ENCODE measurements at places on chromosomes 2 and 18. TPM values are rescaled to one million over a fixed set of nuclear protein-coding genes. Genes with fewer than 3 reads are reported as not detected.

THSD7B gene
- total RNA-seq: 0.04 TPM

RGPD6 gene
- 25.4 TPM for total RNA-seq

DNAH7 gene
- total RNA-seq: 0.05 TPM

TSPYL6 gene
- total RNA-seq: not detected

NLRC4 gene
- not detected for total RNA-seq

DNAJC5G gene
- total RNA-seq: 0.77 TPM

CCDC195 gene
- total RNA-seq: not detected

CD207 gene
- total RNA-seq: not detected

GRCh38 chr18:49754866-49755265 lies 58.5 kb downstream of the ACAA2 start:
- no peak overlapping the region for H3K4me3 ChIP-seq
- H3K27me3 ChIP-seq: peaks cover 9% of the 10 kb centered on the region
- no peak overlapping the region for H3K27ac ChIP-seq

DNA sequence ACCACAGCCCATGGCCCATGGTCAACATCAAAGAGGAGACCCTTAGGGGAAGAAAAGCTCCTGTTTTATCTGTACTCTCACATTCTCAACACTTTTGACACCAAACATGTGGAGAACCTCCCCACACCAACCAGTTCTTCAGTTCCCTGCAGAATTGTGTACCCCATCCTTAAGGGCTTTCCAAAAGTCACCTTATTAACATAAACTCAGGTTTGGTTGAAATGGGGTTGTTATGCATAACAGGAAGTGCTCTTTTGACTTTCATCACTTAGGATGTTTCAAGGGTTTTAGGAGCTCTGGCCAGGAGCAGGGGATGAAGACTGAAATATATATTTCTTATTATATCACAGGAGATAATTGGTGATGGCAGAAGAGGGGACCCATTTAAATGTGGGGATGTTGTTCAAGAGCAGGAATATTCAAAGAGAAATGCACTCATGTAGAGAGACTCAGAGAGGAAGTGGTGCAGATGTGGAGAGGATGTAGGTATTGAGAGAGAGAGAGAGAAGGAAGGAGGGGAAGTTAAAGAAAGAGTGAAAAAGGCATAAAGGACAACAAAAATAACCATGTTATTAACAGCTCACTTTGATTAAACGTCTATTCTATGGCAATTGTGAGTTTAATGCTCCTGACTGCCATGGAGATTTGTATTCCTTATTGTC lies 35.2 kb downstream of the SP140L start:
- H3K4me1 ChIP-seq: no peaks in the 10 kb centered on the region
- H3K27me3 ChIP-seq: no peaks in the 10 kb centered on the region
- DNase-seq: no peak
- no peak overlapping the region for H3K27ac ChIP-seq

- no peaks in the 10 kb centered on the region for H3K27me3 ChIP-seq
- DNase-seq: no peak
- no peak overlapping the region for H3K4me3 ChIP-seq
- no peaks in the 10 kb centered on the region for H3K36me3 ChIP-seq
Measured at GRCh38 chr2:144323946-144324345, 196.0 kb downstream of the ZEB2 start.

GRCh38 chr2:217632043-217632442 lies 370.8 kb downstream of the TNS1 start:
- no peak for DNase-seq
- no peak overlapping the region for H3K4me3 ChIP-seq
- no peaks in the 10 kb centered on the region for H3K27me3 ChIP-seq
- no peaks in the 10 kb centered on the region for H3K4me1 ChIP-seq

- peaks cover 21% of the 10 kb centered on the region for H3K27me3 ChIP-seq
- no peak overlapping the region for H3K4me3 ChIP-seq
- H3K36me3 ChIP-seq: no peaks in the 10 kb centered on the region
- DNase-seq: no peak
- H3K27ac ChIP-seq: no peak overlapping the region
Measured at GRCh38 chr18:24586662-24587360, 126.4 kb downstream of the HRH4 start.

DNA sequence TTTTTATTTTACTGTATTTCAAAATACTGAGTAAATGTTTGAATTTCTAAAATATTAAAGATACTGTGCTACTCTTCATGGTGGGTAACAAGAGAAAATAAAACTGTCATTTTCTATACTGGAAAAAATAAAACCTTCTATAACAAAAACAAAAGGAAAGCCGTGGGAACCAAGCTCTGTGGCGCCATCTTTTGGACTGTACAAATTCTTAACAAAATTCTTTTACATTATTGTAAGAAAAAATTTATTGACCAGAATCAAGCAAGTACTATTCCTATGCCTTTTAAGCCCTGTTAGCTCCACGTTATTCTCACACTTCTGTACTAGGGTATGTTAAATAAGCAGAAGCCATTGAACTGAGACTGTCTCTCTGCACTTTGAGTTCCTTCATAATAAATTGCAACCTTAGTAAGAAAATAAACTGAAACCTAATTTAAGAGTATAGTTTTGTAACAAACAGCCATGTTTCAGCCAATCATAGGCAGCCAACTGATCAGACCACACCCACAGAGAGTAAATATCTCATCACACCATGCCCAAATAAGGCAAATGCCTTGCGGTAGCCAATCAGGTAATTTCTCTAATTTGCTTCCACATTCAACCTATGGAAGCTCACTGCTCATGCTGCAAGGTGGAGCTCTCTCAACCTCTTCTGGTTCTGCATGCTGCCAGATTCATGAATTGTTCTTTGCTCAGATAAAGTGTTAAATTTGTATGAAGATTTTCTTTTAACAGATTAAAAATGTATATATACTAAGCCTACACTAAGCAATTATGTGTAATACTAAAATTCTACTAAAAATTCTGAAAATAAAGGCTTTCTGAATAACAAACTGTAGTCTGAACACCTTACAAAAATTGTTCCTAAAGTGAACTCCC lies 42.2 kb downstream of the HIBCH start:
- peaks cover 2% of the 10 kb centered on the region for H3K4me1 ChIP-seq
- H3K27ac ChIP-seq: peak overlapping the region; percentile 8
- H3K27me3 ChIP-seq: no peaks in the 10 kb centered on the region
- no peak overlapping the region for H3K4me3 ChIP-seq

DNA sequence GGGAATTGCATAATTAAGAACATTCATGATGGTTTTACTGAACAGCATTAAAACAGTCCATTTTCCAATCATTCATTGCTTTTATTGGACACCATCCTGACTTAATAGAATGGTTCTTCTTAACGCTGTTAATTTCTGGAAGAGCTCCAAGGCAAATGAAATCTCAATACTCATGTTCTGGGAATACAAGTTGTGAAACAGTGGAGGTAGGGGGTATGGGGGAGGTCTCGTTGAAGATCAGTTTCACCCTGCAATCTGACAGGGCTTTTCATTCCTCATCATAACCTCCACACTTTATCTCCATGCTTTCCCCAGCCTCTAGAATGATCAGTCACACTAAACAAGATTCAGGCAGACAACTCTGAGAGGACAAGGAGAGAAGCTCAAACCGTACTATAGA lies 113.6 kb downstream of the ETAA1 start:
- no peaks in the 10 kb centered on the region for H3K27me3 ChIP-seq
- DNase-seq: no peak
- H3K4me1 ChIP-seq: no peaks in the 10 kb centered on the region
- H3K36me3 ChIP-seq: no peaks in the 10 kb centered on the region
- no peak overlapping the region for H3K27ac ChIP-seq
- H3K4me3 ChIP-seq: no peak overlapping the region

DNA sequence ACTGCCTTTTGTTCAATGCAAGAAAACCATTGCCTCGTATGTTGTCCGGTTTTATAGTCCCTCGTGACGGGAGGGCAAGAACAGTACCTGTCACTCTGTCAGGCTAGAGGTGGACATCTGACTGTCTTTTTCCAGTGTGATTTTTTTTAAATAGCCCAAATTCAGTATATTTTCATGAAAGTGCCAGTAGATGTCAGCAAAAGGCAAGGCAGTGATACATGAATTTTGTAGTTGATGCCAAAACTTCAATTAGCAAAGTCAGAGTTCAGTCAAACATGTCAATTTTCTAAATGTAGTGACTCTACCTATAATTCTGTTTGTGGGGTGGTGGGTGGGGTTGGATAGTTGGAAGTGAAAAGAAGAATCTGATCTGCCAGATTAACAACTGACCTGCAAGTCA lies 296.0 kb upstream of the MC4R start:
- H3K27me3 ChIP-seq: peaks cover 5% of the 10 kb centered on the region
- no peaks in the 10 kb centered on the region for H3K36me3 ChIP-seq
- no peaks in the 10 kb centered on the region for H3K4me1 ChIP-seq
- H3K4me3 ChIP-seq: no peak overlapping the region

DNA sequence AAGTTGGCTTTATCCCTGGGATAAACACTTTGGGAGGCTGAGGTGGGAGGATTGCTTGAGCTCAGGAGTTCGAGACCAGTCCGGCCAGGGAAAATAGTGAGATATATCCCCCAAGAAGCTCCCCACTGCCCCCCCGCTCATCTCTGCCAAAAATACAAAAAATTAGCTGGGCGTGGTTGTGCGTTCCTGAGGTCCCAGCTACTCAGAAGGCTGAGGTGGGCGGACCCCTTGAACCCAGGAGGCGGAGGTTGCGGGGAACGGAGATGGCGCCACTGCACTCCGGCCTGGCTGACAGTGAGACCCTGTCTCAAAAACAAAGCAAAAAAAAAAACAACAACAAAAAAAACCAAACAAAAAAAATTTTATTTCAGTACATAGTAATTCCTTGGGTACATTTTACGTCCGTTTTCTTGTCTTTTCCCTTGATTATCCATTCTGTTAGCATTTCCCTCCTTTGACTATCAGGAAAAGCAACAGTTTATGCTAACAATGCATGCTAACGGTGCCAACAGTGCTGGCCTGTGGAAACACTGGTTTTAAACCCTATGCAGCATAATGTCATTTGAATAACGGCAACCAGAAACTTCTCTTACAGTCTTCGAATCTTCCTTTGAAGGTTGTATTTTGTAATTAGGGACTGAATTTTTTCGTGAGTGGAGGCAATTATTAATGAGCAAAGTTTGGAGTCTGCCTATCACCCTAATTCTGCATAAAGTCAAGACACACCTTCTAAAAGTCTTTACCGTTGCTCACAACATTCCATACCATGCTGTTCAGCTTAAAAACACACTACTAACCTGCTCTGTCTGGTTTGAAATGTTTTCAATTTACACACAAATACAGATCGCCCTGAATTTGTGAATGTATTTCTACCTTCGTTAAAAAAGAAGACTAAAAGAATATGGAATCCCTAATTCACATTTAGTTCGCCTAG lies 721 bp upstream of the MIB1 start:
- DNase-seq: peak; percentile 76
- H3K36me3 ChIP-seq: no peaks in the 10 kb centered on the region
- no peaks in the 10 kb centered on the region for H3K27me3 ChIP-seq
- peak overlapping the region; percentile 44 for H3K27ac ChIP-seq
- peak overlapping the region; percentile 59 for H3K4me3 ChIP-seq

- no peaks in the 10 kb centered on the region for H3K36me3 ChIP-seq
- no peaks in the 10 kb centered on the region for H3K27me3 ChIP-seq
- DNase-seq: no peak
- no peak overlapping the region for H3K27ac ChIP-seq
- H3K4me3 ChIP-seq: no peak overlapping the region
- H3K4me1 ChIP-seq: no peaks in the 10 kb centered on the region
Measured at GRCh38 chr2:48749291-48750127, 6.0 kb downstream of the LHCGR start.

DNA sequence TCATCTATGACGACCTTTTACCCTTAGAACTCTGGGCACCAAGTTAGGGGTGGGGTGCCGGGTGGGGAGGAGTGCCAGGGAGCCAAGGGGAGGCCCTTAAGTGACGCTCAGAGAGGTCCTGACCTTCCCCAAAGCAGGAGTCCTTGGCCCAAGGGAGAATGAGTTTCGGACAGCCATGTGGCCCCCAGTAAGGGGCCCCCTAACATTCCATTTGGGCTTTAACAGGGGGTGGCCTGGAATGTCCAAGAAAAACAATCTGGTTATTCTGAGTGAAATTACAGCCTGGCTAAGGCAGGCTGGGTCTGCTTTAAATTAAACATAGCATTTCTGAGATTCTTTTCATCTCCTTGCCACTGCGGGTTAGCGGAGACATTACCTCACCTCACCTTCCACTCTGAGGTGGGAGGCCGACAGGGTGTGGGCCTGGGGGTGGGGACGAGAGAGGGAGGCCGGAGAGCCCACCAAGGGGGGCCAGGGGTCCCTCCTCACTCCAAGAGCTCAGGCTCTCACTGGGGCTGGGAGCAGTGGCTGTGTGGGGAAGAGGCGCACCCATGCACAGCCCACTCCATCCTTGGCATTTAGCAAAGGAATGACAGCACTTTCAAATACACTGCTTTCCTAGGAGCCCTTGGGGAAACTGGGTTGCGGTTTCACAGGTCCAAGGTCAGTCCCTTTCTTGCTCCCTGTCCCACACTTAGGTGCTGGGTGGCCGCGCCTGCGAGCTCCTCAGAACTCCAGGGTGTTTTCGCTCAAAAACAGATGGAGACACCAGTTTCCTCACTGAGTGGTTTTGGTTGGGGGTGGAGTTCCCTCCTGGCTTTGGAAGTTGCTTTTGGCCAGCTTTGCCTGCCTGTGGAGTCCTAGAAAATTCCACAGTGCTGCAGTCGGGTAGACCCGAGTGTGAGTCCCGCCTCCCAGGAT lies 107.4 kb downstream of the POLR1A start:
- DNase-seq: no peak
- peaks cover 14% of the 10 kb centered on the region for H3K4me1 ChIP-seq
- H3K36me3 ChIP-seq: no peaks in the 10 kb centered on the region
- no peaks in the 10 kb centered on the region for H3K27me3 ChIP-seq
- no peak overlapping the region for H3K4me3 ChIP-seq
- no peak overlapping the region for H3K27ac ChIP-seq

DNA sequence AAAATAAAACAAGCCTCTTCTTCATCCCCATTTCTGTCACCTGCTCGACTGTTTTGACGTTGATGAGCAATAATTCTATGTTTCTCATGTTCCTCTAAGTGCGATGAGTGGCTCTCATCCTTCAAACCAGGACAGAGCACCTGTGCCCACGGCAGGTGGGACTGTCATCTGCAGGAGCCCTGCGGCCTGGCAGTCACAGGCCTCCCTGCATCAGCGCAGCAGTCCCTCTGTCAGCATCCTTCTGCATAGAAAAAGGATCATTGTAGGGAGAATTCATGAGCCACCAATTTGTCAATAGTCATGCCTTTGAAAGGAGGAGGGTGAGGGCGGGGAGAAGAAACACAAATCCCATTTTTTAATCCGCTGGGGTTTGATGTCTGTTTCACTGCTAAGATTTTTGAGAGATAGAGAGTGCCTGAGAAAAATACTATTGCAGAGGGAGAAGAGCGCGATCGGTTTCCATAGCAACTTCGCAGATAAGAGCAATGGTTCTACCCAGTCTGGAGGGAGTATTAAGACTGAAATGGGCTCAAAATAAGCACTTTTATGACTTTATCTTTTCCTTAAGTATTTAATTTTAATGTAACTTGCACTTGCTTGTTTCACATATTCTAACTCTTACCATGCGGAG lies 234.3 kb upstream of the NCKAP5 start:
- no peak overlapping the region for H3K27ac ChIP-seq
- peaks cover 15% of the 10 kb centered on the region for H3K4me1 ChIP-seq
- no peak for DNase-seq
- H3K4me3 ChIP-seq: no peak overlapping the region

GRCh38 chr18:73006331-73006730 lies 138.5 kb upstream of the NETO1 start:
- DNase-seq: no peak
- no peaks in the 10 kb centered on the region for H3K36me3 ChIP-seq
- H3K4me1 ChIP-seq: no peaks in the 10 kb centered on the region
- no peak overlapping the region for H3K4me3 ChIP-seq

GRCh38 chr18:10563886-10564285 lies 38.1 kb downstream of the NAPG start:
- no peak overlapping the region for H3K27ac ChIP-seq
- no peaks in the 10 kb centered on the region for H3K27me3 ChIP-seq
- DNase-seq: no peak
- no peaks in the 10 kb centered on the region for H3K36me3 ChIP-seq
- peaks cover 2% of the 10 kb centered on the region for H3K4me1 ChIP-seq

Data from endothelial cell of umbilical vein (primary cell).